ENCODE measurements at places on chromosomes 1 and 21.

DNA sequence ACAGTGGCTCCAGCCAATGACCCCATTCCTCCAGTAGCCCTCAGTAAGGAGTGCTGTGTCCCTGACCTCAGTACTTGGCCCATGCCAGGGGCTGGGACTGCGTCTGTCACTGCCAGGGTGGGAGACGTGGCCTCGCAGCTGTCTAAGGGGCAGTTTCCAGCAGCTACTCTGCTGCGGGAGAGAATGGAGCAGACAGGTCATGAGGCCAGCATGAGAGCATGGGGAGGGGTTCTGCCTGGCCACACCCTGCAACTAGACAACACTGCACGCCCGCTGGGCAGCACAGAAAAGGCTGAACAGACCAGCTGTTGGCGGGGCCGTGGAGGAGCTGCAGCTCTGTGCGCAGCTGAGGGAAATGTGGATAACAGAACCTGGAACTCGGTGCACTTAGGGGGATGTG, 91.6 kb upstream of the COL6A1 start:
- no peak for DNase-seq

DNA sequence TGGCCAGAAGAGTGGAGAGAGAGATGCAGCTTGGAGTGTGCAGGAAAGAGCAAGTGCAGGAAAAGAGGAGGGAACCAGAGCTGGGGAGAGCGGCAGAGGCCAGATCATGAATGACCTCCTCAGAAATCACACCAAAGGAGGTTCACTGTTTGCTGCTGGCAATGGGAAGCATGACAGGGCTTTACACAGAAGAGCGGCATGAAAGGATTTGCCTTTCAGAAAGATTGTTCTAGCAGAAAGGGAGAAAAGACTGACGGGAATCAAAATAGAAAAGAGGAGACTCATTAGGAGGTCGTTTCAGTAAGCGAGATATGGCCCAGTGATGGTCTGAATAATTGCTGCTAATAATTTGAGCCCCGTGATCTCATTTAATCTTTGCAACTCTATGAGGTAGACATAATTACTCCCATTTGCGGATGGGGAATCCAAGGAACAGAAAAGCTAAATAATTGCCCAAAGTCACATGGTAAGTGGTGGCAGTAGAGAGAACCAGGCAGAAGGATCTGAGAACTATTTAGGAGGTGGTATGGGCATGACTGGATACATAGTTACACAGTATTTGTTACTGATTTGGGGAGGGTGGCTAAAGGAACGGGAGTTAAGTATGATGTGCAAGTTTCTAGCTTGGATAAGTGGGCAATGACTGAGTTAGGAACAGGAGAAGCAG, 12.5 kb upstream of the HNRNPR start:
- no peak for DNase-seq

- no peak for DNase-seq
Measured at GRCh38 chr1:109331113-109331512, 24.3 kb upstream of the MYBPHL start.

DNA sequence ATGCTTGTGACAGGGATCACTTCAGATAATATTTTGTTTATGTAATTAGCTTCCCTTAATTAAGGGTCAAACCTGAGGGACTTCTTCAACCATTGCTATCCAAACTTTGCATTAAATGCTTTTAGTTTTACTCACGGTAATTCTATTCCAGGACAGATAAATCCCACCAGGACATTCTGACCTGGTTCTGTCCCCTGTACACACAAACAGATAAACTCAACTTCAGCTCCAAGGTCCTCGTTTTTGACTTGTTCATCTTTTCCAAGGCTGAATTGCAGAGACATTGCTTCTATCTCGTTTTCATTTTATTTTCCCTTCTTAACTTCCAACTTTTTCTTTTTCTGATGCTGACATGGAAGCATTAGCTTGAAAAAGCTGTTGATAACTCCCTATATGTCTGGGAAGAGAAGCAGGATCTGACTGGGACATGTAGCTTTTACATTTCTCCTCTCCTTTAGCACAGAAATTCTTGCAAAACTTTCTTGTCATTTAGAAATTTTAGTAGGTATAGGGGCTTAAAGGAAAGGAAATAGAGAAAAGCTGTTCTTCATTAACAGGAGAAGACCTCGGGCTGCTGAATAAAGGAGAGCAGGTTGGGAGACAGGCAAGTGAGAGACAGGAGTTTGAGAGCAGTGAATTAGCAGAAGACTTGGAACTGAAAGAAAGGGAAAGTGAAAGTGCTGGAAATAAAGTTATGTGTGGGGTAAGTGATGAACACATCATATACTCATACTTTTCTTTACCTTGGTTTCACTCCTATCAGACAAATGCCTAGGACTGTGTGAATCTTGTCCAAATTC, 231.7 kb upstream of the B3GALT2 start:
- DNase-seq = peak; percentile 58

GRCh38 chr1:221809091-221810029, 67.5 kb upstream of the DUSP10 start:
- DNase-seq = no peak

- DNase-seq = peak; percentile 26
Measured at GRCh38 chr1:174157157-174157806, 2.0 kb upstream of the RABGAP1L start.

- DNase-seq = no peak
Measured at GRCh38 chr1:208757846-208758245, 513.7 kb upstream of the PLXNA2 start.

DNA sequence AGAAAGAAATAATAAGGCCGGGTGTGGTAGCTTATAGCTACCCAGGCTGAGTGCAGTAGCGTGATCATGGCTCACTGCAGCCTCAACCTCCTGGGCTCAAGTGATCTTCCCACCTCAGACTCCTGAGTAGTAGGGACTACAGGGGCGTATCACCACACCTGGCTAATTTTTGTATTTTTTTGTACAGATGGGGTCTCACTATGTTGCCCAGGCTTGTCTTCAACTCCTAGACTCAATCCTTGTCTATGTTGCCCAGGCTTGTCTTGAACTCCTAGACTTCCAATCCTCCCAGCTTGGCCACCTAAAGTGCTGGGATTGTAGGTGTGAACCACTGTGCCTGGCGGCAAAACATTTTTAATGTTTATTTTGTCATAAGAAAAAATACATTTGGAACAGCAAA, 30.5 kb downstream of the MIXL1 start:
- DNase-seq = no peak

DNA sequence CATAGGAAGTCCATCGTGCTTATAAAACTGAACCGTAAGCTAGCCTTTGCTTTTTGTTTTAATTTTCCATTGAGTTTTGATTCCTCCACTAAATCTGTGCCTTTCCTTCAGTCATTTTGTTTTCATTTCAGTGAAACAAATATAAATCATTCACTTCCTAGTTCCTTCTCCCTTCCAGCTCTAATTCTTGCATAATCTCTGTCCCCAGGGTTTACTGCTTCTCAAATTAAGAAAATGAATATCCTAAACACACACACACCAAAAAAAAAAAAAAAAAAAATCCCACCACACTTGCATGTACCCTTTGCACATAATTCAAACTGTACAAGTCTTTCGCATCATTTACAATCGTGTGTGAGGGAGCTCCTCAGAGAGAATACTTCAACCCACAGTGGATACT, 6.8 kb downstream of the KCNH1 start:
- DNase-seq = no peak

DNA sequence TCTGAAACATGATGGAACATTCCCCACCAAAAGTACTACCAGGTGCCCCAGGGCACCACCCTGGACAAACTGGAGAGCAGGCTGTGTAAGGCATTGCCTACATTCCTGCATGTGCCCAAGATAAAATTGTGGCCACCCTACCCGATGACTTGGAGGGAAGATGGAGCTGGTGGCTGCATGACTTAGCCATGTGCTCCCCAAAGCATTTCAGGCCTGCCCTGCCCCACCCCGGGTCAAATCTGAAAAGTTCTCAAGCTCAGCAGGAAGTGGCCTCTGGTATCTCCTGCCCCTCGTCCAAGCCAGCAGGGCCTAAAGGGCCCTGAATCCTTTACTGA, 8.5 kb downstream of the CD2 start:
- no peak for DNase-seq

GRCh38 chr1:229694053-229694693, 68.1 kb downstream of the URB2 start:
- no peak for DNase-seq

- no peak for DNase-seq
Measured at GRCh38 chr1:201898992-201899391, 10.3 kb downstream of the SHISA4 start.

DNA sequence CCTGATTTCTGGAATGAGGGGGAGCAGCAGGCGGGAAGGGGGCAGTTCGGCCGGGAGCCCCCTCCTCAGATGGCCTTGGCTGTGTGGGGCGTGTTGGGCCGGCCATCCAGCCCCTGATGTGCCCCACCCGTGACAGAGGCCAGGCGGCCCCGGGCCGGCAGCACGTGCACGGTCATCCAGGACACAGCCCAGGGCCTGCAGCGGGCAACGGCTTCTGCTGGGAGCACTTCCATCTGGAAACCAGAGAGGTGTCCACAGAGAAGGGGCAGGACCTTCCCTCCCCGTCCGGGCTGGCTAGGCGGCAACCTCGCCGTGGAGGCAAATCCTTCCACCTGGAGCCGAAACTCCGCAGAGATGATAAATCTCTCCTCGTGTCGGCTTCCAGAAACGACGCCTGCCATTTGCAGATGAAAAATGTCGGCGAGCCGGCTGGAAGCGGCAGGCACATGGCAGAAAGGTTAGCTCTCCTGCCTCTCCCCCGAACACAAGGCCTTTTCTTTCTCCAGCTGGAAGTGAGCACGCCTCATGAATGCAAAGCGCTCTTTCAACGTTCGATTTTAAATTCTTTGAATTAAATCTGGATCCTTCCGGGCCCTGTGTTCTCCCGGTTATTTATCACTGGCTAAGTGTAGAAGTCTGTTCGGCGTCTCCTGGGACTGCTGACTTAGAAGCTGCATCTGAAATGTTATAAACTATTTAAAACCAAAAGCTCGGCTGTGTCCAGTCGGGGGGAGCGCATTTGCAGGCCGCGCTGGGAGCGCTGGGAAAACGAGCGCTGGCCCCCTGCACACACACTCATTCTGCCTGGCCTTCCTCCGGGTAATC, 9.4 kb upstream of the ACTRT2 start:
- DNase-seq = no peak

DNA sequence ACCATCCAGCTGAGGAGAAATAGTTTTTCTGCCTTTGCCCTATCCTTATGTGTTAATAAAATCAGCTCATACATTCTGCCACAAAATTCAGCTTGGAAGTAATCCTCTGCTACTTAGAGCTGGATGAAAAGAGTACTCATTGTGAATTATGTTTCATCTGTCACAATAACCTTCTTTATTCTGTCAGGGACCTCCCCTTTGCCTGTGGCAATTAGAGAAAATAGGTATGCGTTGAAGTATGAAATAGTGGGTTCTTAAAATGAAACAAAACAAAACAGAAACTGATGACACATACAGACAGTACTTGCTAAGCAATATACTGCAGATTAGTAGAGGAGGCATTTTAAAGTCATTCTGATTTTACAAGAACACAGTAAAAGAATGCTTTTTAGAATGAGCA, 578.5 kb downstream of the USP25 start:
- DNase-seq = no peak

GRCh38 chr1:149965440-149965839, 28.8 kb upstream of the MTMR11 start:
- DNase-seq = no peak

DNA sequence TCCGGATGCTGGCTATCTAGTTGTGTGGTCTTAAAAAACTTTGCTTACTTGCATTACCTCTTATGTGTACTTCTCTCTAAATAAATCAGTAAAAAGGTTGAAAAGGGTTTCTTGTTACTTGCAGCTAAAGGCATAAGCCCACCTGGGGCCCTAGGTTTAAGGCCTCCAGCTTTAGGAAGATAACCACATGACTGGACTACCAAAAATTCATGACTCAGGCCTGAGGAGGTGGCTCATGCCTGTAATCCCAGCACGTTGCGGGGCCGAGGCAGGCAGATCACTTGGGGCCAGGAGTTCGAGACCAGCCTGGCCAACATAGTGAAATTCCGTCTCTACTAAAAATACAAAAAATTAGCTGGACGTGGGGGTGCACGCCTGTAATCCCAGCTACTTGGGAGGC, 142.9 kb downstream of the APP start:
- DNase-seq = no peak

DNA sequence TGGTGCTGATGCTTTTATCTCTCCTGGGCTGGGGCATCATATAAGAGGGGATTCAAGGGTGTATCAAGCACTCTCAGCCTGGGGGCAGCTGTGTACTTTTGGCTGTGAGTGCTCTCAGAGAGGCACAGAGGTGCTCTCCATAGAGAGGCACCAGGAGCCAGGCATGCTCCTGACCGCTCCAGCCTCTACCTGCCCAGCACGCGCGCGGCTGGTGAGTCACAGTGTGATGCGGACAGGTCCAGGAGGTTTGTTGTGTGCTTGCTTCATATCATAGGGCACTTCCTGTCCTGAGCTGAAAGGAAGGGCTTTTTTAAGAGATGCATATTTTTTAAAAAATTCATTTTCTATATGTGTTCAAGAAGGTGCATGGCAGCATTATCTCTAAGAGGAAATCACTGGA, 93.6 kb upstream of the BCAR3 start:
- no peak for DNase-seq

GRCh38 chr1:246711548-246712003, 12.6 kb upstream of the SCCPDH start:
- no peak for DNase-seq

GRCh38 chr21:42040411-42041180, 30.4 kb upstream of the ZBTB21 start:
- no peak for DNase-seq

GRCh38 chr1:158983235-158983634, 26.5 kb upstream of the IFI16 start:
- DNase-seq = no peak

- peak; percentile 10 for DNase-seq
Measured at GRCh38 chr1:90919190-90919719, 102.6 kb downstream of the ZNF644 start.

- DNase-seq = no peak
Measured at GRCh38 chr1:104294259-104294658, 544.6 kb downstream of the AMY1C start.

DNA sequence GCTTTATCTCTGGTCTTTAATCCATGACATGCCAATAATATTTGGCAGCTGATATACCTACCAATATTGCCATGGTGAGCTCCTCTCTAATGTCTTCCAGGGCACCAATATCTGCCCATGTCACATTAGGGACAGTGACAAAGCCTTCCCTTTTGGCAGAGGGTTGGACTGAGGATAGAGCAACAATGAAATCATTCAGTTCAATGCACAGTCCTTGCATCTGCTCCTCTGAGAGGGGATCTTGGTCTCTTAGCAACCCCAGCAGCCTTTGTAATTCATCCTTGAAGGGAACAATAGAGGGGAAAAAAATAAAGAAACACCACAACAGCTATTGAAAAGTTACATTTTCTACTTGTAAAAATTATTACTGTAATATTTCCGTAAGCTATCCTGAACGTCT, 42.3 kb downstream of the NVL start:
- DNase-seq = no peak

- DNase-seq = no peak
Measured at GRCh38 chr1:76543495-76543894, 323.8 kb upstream of the ST6GALNAC5 start.

- no peak for DNase-seq
Measured at GRCh38 chr1:52454127-52454526, 49.7 kb downstream of the PRPF38A start.

- no peak for DNase-seq
Measured at GRCh38 chr1:93842750-93843500, 36.1 kb downstream of the DNTTIP2 start.
